CD4-positive, alpha-beta memory T cell (primary cell): ENCODE measurements at places on chromosomes 4 and X. TPM values are rescaled to one million over a fixed set of nuclear protein-coding genes. Genes with fewer than 3 reads are reported as not detected.

- no peak for DNase-seq
- H3K27ac ChIP-seq = no peak overlapping the region
- H3K36me3 ChIP-seq = no peaks in the 10 kb centered on the region
- H3K4me3 ChIP-seq = no peak overlapping the region
- H3K27me3 ChIP-seq = no peaks in the 10 kb centered on the region
Measured at GRCh38 chr4:152590179-152591031, 54.5 kb upstream of the FBXW7 start.

GRCh38 chr4:128553686-128554515 lies 255.6 kb upstream of the JADE1 start:
- H3K4me1 ChIP-seq = peaks cover 8% of the 10 kb centered on the region
- no peak overlapping the region for H3K27ac ChIP-seq
- no peaks in the 10 kb centered on the region for H3K27me3 ChIP-seq
- peak overlapping the region; percentile 71 for H3K4me3 ChIP-seq

DNA sequence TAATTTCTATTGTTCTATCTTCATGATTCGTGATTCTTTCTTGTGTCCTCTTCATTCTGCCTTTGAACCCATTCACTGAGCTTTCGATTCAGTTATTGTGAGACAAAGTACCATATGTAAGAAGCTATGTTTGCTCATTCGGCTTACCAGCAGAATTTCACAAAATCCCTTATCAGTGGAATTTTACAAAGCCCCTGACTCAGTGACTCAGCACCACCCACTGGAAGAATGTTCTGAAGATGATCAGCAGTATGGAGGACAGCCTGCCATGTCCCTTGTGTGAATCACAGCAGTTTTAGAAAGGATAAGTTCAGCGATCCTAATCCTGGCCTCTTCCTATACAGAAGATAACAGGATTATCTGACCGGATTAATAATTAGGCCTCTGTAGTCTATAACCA lies 5.8 kb upstream of the UXT start:
- no peaks in the 10 kb centered on the region for H3K36me3 ChIP-seq
- peaks cover 3% of the 10 kb centered on the region for H3K4me1 ChIP-seq
- no peak overlapping the region for H3K4me3 ChIP-seq
- no peaks in the 10 kb centered on the region for H3K27me3 ChIP-seq

- no peaks in the 10 kb centered on the region for H3K4me1 ChIP-seq
- no peaks in the 10 kb centered on the region for H3K27me3 ChIP-seq
Measured at GRCh38 chr4:120850018-120850599, 72.4 kb downstream of the PRDM5 start.

GRCh38 chr4:5003372-5003857 lies 15.8 kb downstream of the CYTL1 start:
- no peak for DNase-seq
- no peak overlapping the region for H3K27ac ChIP-seq
- H3K4me3 ChIP-seq = no peak overlapping the region
- H3K36me3 ChIP-seq = no peaks in the 10 kb centered on the region

The SMIM10 gene
- total RNA-seq = not detected

DNA sequence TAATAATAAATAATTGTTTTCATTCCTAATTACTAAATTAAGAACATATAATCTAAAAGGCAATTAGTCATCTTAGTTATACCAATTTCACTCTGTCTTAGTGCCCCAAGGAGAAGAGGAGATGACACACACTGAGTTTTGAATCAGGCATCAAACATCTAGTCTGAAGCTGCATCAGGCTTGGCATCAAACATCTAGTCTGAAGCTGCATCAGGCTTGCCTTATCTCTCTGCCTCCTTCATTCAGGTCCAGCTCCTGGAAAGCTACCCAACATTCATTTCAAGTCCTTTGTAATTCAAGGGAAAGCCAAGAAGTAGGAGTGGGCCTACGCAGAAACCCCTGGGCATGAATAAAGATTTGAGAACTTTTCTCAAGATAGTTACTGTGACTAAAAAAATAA lies 62.2 kb downstream of the SH3RF1 start:
- H3K36me3 ChIP-seq = no peaks in the 10 kb centered on the region
- no peaks in the 10 kb centered on the region for H3K4me1 ChIP-seq
- no peak for DNase-seq
- H3K27me3 ChIP-seq = no peaks in the 10 kb centered on the region
- H3K27ac ChIP-seq = no peak overlapping the region
- no peak overlapping the region for H3K4me3 ChIP-seq

DNA sequence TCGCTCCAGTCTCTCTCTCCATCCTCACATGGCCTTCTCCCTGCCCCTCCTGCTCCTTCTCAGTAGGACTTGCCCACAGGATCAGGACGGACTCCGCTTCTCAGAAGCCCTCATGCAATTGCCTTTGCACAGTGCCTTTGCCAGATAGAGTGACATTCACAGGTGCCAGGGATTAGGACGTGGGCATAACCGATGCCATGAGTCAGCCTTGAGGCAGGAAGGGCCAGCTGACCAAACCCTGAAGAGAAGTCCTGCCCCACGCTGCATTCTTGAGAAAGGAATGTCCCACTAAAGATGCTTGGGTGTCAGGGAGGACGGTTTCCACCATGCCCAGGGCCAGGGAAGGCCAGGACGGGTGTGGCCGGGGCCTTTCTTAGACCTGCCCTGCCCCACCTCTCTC lies 6.6 kb upstream of the GRPEL1 start:
- no peaks in the 10 kb centered on the region for H3K27me3 ChIP-seq
- H3K36me3 ChIP-seq = no peaks in the 10 kb centered on the region

DNA sequence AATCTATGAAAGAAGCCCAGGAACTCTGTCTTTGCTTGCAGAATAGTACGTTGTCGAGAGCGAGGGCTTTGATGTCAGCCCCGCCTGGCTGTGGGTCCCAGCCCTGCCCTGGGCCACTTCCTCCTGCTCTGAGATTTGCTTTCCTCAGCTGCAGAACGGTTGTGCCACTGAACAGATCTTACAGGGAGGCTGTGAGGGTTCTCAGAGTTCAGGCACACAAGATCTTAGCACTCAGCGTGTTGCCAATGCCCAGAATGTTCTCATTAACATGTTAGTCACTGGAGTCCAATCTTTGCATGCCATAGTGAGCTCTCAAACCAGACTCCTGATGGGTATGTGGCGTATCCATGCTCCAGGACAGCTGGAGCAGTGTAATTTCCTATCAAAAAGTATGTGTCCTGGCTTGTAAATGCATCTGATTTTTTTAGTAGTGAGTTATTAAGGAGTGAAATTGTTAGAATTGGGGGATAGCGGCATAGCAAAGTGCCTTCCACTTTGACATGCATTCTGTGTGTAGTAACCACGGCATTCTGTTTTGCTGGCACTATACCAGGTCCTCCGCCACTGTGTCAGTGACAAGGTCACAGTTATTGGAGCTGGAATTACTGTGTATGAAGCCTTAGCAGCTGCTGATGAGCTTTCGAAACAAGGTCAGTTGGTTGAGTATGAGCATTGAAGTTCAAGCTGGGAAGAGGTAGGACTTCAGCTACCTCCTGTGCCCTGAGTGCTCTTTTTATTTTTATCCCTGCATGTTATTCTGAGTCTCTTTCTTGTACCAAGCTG lies 31.6 kb downstream of the TKTL1 start:
- peak overlapping the region; percentile 26 for H3K27ac ChIP-seq
- peaks cover 49% of the 10 kb centered on the region for H3K4me1 ChIP-seq
- DNase-seq = peak; percentile 68
- H3K36me3 ChIP-seq = no peaks in the 10 kb centered on the region
- H3K4me3 ChIP-seq = peak overlapping the region; percentile 37

- no peak overlapping the region for H3K27ac ChIP-seq
- H3K4me1 ChIP-seq = no peaks in the 10 kb centered on the region
- H3K27me3 ChIP-seq = no peaks in the 10 kb centered on the region
- DNase-seq = no peak
- H3K36me3 ChIP-seq = no peaks in the 10 kb centered on the region
Measured at GRCh38 chrX:40188573-40189417, 91.0 kb upstream of the BCOR start.

The ARHGAP24 gene
- not detected for total RNA-seq

The GPR173 gene
- total RNA-seq = not detected

DNA sequence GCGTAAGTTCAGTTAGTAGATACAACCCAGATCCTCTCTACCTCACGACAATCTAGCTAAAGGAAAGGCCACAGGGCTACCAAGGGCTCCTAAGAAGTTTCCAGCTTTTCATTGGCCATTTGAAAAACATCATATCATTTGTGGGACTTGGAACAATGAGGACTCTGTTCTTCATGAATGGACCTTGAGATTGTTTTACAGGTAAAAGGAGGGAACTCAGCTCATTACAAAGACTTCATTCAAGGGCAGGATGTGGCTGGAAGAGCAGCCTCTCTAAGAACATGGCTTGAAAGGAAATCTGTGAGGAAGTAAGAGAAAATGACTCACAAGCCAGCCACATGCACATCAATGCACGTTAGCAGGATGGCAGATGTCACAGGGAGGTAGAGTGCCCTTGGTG lies 105.9 kb upstream of the SLC7A11 start:
- H3K27me3 ChIP-seq = no peaks in the 10 kb centered on the region
- no peak overlapping the region for H3K4me3 ChIP-seq
- no peak for DNase-seq
- no peaks in the 10 kb centered on the region for H3K36me3 ChIP-seq
- H3K4me1 ChIP-seq = no peaks in the 10 kb centered on the region

The AKAP14 gene
- not detected for total RNA-seq

DNA sequence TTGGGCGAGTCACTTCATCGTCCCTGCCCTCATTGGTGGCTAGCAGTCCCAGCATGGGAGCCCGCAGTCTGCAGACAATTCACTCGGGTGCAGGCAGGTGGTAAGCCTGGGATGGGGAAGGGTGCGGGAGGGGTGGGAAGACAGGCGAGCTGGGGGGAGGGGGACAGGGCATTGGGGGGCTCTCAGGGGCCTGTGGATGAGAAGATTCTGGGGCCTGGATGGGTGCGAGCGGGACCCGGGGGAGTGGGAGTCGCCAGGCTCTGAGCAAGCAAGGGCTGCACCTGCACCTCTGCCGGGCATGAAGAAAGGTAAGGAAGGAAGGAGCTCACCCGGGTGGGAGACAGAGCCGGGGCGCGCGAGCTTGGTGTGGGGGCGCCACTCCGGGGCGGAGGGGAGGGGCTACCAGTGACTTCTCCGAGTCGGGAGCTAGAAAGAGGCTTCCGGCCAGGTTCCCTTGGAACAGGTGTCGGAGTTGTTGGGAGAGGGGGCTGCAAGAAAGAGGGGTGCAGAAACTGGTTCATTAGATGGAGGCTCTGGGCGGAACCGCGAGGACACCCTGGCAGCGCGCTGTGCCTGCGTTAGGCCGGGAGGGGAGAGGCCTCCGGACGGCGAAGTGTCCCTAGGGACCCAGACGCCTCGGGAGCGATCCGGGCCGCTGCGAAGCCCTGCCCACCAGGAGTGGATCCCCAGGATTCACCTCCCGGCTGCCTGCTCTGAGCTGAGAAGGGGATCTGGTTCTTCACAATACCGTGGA lies 103.4 kb upstream of the PDLIM3 start:
- no peaks in the 10 kb centered on the region for H3K4me1 ChIP-seq
- H3K27me3 ChIP-seq = peaks cover 20% of the 10 kb centered on the region
- H3K36me3 ChIP-seq = no peaks in the 10 kb centered on the region
- H3K4me3 ChIP-seq = no peak overlapping the region

The C1QTNF7 gene
- not detected for total RNA-seq

- H3K27me3 ChIP-seq = no peaks in the 10 kb centered on the region
- no peak overlapping the region for H3K4me3 ChIP-seq
- H3K27ac ChIP-seq = no peak overlapping the region
- no peaks in the 10 kb centered on the region for H3K4me1 ChIP-seq
- DNase-seq = no peak
Measured at GRCh38 chr4:10879411-10880110, 195.0 kb upstream of the CLNK start.

The INTU gene
- not detected for total RNA-seq

The NWD2 gene
- not detected for total RNA-seq

The FAM9B gene
- total RNA-seq = not detected

DNA sequence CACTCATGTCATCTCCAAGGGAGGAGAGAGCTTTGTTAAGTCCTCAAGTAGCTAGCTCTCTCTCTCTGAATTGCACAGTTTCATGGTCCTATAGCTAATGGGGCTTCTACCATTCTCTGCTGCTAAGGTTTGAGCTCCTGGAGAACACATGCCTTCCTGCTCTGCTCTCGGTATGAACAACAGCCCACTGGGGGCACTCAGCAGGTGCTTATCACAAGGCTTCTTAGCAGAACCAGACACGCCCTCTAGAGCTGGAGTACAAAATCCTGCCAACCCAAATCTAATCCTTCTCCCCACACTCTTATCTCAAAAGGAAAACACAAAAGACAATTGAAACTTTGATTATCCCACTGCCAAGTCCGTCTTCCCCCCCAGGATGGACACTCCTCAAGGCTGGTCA lies 176.5 kb downstream of the HS3ST1 start:
- DNase-seq = no peak
- H3K4me1 ChIP-seq = no peaks in the 10 kb centered on the region
- no peak overlapping the region for H3K4me3 ChIP-seq
- no peaks in the 10 kb centered on the region for H3K36me3 ChIP-seq
- no peaks in the 10 kb centered on the region for H3K27me3 ChIP-seq

GRCh38 chr4:2671267-2671895 lies 84.8 kb downstream of the TNIP2 start:
- DNase-seq = no peak
- H3K36me3 ChIP-seq = peaks cover 33% of the 10 kb centered on the region

- H3K27ac ChIP-seq = no peak overlapping the region
- no peak overlapping the region for H3K4me3 ChIP-seq
- no peaks in the 10 kb centered on the region for H3K4me1 ChIP-seq
- DNase-seq = no peak
- H3K36me3 ChIP-seq = no peaks in the 10 kb centered on the region
- no peaks in the 10 kb centered on the region for H3K27me3 ChIP-seq
Measured at GRCh38 chr4:121216461-121216860, 52.3 kb upstream of the TNIP3 start.

DNA sequence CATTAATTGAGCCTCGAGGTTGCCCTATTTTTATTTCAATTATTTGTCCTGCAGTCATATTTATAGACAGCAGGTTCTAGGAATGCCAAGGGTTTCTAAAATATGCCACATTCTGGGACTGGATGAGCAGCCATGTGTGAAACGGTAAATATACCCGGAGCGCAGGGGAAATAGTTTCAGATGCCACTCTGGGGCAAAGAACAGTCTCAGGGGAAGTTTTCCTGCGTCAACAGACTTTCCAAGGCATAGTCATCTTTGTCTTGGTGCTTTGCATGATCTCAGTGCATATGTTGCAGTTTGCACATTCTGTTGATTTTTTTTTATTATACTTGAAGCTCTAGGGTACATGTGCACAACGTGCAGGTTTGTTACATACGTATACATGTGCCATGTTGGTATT lies 71.0 kb downstream of the GPAT3 start:
- no peak overlapping the region for H3K4me3 ChIP-seq
- H3K27me3 ChIP-seq = no peaks in the 10 kb centered on the region
- no peaks in the 10 kb centered on the region for H3K4me1 ChIP-seq
- no peak for DNase-seq

The FRMD7 gene
- not detected for total RNA-seq
